ENCODE measurements at places on chromosomes 16 and 17.

GRCh38 chr17:74243013-74243755 lies 29.8 kb downstream of the TTYH2 start:
- DNase-seq: no peak

GRCh38 chr17:7113273-7114071 lies 1.1 kb downstream of the ASGR2 start:
- DNase-seq: no peak

- no peak for DNase-seq
These were observed 8.4 kb upstream of the TERB1 start for GRCh38 chr16:66809765-66810164.

- no peak for DNase-seq
These were observed 13.8 kb upstream of the SPOP start for GRCh38 chr17:49691677-49692191.

GRCh38 chr17:47785538-47786123 lies 36.0 kb downstream of the OSBPL7 start:
- DNase-seq: no peak

- DNase-seq: no peak
These were observed 1.2 kb downstream of the TRIM47 start for GRCh38 chr17:75876938-75877751.

GRCh38 chr17:10357768-10358167 lies 15.0 kb downstream of the MYH13 start:
- no peak for DNase-seq

DNA sequence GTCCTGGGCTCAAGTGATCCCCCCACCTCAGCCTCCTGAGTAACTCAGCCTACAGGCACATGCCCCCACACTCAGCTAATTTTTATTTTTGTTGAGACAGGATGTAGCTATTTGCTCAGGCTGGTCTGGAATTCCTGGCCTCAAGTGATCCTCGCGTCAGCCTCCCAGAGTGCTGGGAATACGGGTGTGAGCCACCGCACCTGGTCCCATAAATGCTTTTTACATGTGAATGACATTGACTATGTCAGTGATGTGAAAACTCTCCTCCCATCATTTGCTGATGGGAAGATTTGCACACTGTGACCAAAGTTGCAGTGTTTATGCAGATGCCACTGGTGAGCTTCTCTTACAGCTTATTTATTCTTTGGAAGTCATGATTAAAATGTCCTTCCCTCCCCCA lies 15.0 kb downstream of the PLCD3 start:
- no peak for DNase-seq

DNA sequence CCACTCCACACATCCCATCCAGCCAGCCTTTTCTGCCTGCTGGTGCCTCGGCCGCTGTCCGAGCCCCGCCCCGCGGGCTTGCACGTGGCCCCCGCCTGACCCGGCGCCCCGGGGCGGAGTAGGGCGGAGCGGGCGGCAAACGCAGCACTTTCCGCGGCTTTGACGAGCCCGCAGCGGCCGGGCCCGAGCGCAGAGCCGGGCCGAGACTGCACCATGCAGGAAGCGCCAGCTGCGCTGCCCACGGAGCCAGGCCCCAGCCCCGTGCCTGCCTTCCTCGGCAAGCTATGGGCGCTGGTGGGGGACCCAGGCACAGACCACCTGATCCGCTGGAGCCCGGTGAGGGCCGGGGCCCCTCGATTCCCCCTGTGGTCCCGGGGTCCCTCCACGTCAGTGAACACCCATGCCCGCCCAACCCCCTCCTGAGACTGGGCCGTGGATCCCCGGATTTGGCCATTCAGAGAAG lies at the start of gene HSF4:
Gene HSF4, plus strand, starts transcription at position 147 of the 463 bp plus-strand sequence. Its CDS starts 67 bp downstream, at position 214.
- DNase-seq: no peak

DNA sequence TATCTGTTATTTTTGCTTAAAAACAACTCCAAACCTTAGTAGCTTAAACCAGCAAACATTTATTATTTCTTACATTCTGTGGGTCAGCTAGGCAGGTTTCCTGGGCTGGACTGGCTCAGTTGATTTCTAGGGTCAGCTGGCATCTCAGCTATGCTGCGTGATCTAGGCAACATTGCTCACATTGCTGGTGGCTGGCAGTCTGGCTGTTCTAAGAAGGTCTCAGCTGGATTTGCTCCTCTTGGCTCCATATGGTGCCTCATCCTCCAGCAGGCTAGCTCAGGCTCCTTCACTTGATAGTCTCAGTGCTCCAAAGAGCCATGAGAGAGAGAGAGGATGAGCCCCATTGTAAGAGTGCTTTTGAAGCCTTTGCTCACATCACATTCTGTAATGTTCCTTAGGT lies 470.6 kb upstream of the CDH5 start:
- no peak for DNase-seq

- no peak for DNase-seq
These were observed 200.8 kb downstream of the PRKCB start for GRCh38 chr16:24036614-24037013.

DNA sequence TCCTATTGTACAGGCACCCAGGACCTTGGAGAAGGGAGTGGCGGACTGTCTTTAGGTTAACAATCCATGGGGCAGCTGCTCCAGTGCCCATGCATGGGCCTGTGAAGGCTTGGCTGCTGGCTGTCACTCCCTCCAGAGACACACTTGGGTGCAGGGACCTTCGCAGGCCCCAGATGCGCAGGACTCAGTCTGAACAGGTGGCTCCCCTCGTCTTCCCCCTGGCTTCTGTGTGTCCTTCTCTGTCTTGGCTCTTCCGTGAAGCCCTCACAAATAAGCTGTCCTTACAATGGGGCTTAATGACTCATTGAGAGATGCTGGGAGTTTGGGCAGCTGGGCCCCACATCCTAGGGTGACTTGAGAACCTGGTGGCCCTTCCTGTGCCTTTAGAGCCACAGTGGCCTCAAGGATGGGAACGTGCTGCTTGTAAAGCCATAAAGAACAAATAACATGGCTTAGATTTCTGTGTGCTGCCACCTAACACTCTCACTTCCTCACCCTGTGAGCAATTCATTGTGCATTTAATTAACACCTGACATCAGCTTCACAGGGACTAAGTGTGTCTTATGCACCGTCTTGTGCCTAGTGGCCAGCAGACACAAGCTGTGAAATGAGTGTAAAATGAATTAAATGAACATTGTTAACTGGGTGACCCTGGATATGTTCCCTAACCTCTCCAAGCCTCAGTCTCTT lies 340.7 kb downstream of the SNX29 start:
- no peak for DNase-seq

DNA sequence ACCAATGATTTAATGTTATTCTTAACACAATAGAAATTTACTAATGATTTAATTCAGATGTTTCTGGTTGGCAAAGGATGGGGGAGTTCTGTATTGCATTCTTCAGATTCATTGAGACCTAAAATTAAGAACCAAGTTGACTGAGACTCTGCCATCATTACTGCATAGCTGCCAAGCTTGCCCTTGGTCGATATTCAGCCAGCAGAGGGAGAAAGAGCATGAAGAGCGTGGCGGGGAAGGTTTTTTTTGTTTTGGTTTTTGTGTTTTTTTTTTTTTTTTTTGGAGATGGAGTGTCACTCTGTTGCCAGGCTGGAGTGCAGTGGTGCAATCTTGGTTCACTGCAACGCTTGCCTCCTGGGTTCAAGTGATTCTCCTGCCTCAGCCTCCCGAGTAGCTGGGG lies 659.4 kb upstream of the EEF2KMT start:
- DNase-seq: no peak

GRCh38 chr16:3281222-3281820 lies 2.0 kb upstream of the ZNF263 start:
- no peak for DNase-seq

GRCh38 chr17:72829883-72830282 lies 262.6 kb downstream of the SLC39A11 start:
- DNase-seq: no peak

DNA sequence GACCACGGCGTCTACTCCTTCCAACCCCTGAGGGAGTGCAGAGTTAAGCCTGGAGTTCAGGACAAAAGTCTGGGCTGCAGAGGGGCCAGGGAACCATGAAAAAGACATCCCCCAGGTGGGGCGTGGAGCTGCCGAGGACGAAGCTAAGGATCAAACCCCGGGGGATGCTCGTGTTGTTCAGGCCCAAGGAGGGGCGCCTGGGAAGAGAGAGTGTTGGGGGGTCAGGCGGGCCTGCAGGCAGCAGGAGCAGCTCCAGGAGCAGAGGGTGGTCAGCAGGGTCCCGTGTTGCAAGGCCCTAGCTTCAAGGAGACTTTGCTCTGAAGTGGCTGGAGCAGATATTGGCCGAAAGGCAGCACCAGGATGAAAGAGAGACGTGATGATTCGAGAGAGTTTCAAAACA lies 26.7 kb downstream of the NECAB2 start:
- DNase-seq: no peak

DNA sequence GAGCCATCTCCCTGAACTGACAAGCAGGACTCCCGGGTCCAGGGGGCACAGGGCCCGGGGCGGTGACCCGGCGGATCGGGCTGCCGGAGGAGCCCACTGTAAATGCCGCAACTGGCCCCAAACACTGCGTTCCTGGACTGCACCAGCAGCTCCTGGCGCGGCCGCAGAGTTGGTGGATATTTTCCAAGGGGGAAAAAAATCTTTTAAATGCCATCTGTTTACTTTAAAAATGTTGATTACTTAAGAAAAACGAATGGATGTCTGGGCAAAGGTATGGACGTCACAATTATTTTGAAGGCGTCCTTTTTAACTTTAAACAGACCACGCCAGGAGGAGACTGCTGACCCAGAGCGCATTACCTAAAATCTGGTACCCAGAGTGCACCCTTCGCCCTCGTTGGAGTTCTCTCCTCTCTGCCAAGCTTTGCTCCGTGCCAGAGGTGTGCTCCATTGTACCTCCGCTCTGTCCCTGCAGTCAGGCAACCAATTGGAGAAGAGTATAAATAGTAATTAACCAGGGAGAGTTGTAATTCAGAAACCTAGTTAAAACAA lies 3.4 kb downstream of the HS3ST3B1 start:
- no peak for DNase-seq

DNA sequence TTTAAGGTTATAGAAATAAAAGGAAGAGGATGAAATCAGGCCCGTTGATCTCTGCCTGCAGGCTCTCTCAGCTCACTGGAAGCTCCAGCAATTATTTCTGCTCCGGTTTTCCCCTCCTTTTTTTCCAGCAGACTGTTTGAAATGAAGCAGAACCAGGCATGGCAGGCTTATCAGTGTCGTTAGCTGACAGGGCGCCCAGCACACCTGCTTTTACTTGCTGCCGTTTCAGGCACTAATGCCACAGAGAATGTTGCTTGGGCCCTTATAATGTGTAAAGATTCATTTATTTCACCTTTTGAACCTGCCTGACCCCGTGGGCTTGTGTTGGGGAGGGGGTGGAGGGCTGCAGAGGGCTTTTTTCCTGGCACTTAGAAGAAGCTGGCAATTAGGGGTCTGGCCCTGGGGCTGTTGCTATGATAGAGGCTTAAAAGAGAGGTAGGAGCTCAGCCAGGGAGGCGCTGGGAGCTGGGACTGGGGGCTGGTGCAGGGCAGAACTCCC lies 108.1 kb downstream of the IRX3 start:
- peak; percentile 38 for DNase-seq

- no peak for DNase-seq
These were observed 187.8 kb downstream of the PRKCB start for GRCh38 chr16:24023621-24024020.

GRCh38 chr16:69910964-69911363 lies 40.2 kb upstream of the CLEC18A start:
- no peak for DNase-seq

DNA sequence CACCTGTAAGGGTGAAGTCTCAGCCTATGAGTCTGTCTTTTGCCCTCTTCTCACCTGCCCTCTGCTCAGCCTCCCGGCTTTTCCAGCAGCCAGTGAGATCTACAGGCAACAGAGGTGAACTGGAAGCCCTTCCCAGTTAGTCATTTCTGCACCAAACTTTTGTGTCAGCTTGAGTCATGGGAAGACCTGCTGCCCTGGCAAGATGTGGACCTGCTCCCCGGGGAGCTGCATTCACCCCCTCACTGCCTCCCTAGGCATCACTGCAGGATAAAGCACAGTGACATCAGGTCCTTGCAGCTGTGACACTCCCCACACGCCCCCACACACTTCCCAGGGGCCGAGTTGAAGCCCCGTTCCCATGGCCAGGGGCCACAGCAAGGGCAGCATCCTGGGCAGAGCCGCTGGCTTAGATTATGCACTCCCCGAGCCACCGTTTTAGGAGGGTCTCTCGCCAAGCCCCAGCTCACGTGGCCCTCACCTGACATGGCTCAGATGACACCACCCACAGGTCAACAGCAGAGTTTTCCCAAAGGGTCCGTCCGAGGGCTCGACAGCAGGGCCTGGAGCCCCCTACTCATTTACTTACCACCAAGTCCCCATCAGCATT lies 6.5 kb upstream of the ABR start:
- no peak for DNase-seq

DNA sequence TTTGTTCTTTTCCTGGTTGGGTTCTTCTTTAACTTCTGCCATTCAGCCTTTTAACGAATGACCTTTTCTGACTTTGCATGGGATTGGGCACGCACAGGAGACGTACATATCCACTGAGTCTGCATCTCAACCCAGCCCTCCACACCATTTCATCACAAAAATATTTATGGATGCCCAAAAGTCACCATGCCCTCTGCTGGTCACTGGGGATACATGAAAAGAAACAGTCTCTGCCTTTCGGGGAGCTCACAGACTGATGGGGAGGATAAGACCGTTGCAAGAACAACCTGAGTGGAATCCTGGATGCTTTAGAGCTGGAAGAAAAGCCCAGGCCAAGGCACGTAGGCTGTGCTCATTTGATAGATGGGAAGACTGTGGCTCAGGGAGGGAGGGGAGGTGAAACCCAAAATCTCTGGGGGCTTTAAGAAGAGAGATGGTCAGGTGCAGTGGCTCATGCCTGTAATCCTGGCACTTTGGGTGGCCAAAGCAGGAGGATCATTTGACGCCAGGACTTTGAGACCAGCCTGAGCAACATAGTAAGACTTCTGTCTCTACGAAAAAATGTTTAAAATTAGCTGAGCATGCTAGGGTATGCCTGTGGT lies 7.9 kb upstream of the MT2A start:
- DNase-seq: no peak

DNA sequence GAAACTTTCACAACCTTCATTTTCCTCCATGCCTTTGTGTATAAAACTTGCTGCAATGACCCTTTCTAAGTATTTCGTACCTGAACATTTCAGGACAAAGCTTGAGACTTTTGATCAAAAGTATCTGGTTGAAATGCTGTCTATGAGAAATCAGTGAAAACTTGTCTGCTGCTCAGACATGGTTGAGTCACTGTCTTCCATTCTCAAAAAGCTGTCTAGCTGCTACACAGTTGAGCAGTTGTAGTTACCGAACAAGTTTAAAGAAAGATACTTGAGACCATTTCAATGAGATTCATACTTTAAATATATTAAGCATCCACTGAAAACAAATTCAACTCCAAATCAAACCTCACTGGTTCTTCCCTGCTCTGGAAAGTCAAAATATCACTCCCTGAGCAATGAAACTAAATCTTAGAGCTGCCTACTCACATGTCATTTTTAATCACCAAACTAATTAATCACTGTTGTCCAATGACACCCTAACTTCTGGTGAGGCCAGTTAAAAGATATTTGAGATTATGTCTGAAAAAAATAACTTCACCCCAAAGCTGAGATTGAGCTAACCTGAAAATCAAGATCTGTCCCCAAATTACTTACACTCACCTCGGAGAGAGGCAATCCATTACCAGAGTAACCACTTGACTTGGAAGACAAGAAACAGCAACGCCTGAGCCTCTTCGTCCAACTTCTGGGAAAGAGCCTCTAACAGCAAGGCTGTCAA lies 488 bp downstream of the TMEM100 start:
- no peak for DNase-seq

GRCh38 chr16:58614212-58614611 lies 15.4 kb downstream of the CNOT1 start:
- no peak for DNase-seq

Measured in NCI-H510A (cell line).